ENCODE measurements at places on chromosomes 12 and 14. TPM values are rescaled to one million over a fixed set of nuclear protein-coding genes. Genes with fewer than 3 reads are reported as not detected.

GRCh38 chr12:96483116-96483515 is 6.3 kb upstream of the CFAP54 start:
- DNase-seq: no peak

DNA sequence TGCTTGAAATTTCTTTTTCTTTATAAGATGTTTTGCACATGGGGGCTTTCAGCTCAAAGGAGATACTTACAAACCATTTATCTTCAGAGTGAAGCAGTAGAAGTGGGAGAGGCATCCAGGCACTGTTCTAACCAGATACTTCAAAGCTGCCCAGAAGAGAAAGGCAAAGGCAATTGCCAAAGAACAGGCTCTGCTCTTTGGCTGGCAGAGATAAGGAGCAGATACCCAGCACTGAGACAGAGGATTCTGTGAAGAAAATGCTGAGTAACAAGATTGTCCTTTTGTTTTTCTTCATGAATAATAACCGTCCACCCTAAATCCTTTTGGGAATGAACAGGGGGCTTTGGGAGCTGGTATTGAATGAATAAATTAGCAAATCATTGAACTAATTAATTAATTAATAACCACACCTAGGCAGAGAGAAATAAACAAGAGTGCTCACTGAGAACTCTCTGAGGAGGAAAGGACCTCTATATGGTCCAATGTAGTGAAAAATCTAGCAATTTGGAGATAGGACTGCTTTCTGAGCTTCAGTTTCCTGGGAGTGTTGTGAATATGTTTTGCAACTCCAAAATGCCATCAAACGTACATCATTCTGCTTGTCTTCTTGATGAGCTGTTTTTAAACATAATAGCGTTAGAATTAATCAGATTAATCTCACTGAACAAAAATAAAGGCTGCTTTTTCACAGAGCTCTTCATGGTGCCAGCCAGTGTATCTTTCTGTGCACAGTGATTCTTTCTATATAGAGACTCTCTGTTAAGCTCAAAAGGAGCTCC is 192.8 kb upstream of the AMIGO2 start:
- no peak for DNase-seq

DNA sequence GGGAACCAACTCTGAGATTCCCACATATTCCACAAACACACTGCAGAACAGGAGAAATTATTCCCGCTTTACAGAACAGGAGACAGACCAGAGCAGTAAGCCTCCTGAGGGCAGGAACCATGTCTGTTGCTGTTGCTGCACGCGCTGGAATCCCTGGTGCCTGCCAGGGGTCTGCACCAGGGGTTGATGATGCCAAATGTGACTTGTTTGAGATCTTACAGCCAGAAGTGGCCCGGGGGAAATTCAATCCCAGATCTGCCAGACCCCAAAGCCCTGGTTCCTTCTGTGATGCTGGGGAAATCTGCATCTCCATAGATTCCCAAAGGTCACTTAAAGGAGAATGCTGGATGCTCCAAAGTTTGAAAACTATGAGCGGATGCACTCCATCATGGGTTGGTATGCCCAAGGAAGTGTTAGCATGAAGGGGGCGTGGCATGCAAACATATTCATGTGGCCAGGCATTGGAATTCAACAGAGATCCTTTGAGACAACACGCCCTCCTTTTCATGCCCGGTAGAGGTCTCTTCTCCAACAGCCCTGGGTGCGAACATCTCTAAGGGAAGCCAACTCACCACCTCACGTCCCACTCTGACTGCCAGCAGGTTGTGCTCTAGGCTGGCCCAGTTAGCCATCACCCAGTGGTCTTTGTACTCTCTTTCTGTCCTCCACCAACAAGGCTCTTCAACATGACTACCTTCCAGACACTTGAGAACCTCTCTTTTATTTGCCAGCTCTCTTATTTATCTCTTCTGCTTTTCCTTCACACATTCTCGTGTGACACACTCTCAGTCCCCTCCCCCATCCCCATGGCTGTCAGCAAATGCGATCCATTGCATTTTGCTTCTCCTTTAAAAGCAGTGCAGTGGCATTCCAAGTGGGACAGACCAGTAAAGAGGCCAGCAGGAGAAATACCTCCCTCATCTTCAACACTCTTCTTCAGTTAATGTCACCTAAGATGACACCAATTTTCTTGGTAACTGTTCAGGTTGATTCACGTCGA is 131.3 kb downstream of the ZFP36L1 start:
- no peak for DNase-seq

- DNase-seq: no peak
Observed at GRCh38 chr12:12979126-12979525, 20.9 kb downstream of the HEBP1 start.

DNA sequence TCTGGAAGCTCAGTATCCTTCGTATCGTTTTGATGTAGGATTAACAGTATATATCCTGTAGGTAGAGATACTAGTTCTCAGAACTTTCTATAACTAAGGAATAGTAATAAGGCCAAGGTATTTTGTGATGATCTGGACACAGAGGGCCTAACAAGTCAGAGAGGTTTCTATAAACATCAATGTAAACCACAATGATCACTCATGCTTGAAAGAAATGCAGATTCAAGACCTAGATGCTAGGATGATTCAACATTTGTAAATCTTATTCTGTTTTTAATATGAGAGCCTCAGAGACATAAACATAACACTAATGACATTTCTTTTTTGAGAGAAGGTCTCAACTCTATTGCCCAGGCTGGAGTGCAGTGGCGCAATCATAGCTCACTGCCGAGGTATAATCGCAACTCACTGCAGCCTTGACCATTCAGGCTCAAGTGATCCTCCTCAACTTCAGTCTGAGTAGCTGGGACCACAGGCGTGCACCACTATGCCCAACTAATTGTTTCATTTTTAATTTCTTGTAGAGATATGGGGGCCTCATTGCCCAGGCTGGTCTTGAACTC is 16.2 kb downstream of the SUPT16H start:
- DNase-seq: no peak

DNA sequence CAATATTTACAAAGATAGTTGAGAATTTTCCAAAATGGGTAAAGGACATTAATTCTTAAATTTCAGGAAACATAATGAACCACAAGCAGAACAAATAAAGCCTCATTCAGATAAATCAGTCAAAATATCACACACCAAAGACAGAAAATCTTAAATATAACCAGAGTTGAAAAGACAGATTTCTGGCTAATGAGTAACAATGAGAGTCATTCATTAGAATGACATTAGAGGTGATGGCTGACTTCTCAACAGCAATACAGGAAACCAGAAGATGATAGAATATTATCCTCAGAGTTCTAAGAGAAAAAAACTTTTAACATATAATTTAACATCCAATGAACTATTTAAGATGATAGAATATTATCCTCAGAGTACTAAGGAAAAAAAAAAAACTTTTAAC is 124.2 kb downstream of the DENND5B start:
- DNase-seq: no peak

- DNase-seq: no peak
Observed at GRCh38 chr12:14554281-14555007, 13.2 kb downstream of the PLBD1 start.

GRCh38 chr14:61478971-61479473 is 157.6 kb downstream of the PRKCH start:
- DNase-seq: no peak

The KLRF1 gene
- not detected for total RNA-seq

DNA sequence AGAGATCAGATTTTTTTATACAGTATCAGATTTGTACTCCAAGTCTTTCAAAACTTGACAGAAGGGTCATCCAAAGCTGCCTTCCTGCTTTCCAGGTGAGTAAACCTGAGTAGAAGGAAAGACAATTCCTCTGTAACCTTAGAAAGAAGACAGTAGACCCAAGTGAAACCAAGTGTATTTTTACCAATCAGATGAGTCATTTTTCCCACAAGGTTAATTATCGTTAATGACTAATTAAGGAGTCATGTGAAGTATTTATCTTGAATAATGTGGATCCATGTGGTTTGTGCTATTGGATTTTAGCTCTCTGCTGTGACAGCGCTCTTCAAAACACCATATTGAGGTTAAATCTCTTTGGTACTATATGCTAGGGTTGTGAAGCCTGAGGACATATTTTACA is 74.0 kb upstream of the PELI2 start:
- no peak for DNase-seq

The CLEC9A gene
- not detected for total RNA-seq

GRCh38 chr12:15801770-15802744 is 12.9 kb upstream of the EPS8 start:
- DNase-seq: no peak

GRCh38 chr14:55136885-55137786 is 8.1 kb downstream of the LGALS3 start:
- DNase-seq: no peak

- DNase-seq: no peak
Observed at GRCh38 chr14:89667983-89668382, 250.9 kb upstream of the FOXN3 start.

The PKP2 gene
- total RNA-seq: 0.11 TPM

GRCh38 chr12:123889848-123890535 is 82.6 kb downstream of the CCDC92 start:
- no peak for DNase-seq

The TTC6 gene
- total RNA-seq: not detected

The GDF3 gene
- total RNA-seq: not detected

The AREL1 gene
- total RNA-seq: 40.0 TPM

DNA sequence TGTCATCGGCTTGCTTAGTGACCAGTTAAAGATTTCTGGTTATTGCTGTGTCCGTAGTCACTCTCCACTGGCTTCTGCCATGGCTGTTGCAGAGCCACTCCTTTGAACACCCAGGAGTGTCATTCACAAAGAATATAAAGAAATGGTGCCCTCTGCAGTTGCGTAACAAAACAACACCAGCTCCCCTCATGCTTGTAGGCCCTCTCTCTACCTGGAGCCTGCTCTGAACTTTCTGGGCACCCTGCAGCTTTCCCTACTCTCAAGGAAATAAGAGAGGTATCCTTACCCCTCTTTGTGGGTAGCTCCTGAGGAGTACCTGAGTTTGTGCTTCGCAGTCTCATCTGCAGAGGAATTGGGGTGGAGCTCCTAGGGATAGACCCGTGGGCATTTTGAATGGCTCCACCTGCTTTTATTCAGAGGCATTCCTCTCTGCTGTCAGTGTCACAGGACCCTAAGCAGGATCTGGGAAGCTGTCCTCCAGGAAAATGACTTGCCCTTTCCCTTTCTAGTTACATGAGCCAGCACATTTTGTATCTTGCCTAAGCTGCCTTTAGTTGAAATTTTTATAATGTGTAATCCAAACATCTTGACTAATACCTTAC is 97.2 kb upstream of the TMEM260 start:
- no peak for DNase-seq

The SYNE3 gene
- total RNA-seq: 40.1 TPM

DNA sequence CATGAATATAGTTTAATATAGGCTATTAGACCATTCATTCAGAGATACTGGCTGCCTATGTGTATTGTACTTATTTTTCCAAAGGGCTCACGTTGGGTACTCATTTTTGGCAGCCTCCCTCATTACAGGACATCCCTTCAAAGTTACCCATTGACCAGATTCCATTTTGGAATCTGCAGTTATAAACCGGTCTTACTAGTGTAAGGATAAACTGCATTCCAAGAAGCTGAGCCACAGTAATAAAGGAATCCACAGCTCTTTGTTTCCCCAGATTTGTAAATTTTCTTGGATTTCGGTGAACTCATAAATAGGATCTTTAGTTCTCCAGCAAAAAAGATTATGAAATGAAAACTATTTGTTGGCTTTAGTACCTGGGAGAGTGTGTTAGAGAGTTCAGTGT is 18.9 kb upstream of the CFL2 start:
- no peak for DNase-seq

- DNase-seq: peak; percentile 68
Observed at GRCh38 chr12:75334384-75335030, at the start of gene GLIPR1L1. GLIPR1L1 (plus strand) TSS chr12:75334670; CDS start chr12:75334729, 59 bp downstream.

GRCh38 chr14:31307618-31308017 is 100.0 kb upstream of the HECTD1 start:
- no peak for DNase-seq

The VSIG10 gene
- 9.6 TPM for total RNA-seq

- no peak for DNase-seq
Observed at GRCh38 chr14:86221000-86221399, 691.1 kb downstream of the FLRT2 start.

DNA sequence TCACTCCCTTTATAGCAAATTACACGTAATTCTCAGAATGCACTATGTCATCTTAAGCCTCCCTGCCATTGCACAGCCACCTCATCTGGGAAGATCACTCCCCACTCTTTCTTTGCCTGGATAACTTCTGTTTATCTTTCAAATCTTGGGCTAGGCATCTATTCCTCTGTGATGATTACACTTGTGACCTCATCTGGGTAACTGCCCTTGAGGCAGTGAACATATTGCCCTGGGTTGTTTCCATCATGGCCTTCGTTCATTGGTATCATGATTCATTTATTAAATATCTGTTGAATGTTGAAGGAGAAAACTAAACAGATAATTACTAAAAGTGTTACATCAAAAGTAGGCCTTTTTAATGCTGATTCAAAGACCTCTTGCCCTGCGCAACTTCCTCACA is 26.2 kb upstream of the PDE3A start:
- DNase-seq: no peak

The PTCSC3 gene
- total RNA-seq: not detected

- DNase-seq: no peak
Observed at GRCh38 chr12:13128291-13128965, 25.0 kb upstream of the GSG1 start.

DNA sequence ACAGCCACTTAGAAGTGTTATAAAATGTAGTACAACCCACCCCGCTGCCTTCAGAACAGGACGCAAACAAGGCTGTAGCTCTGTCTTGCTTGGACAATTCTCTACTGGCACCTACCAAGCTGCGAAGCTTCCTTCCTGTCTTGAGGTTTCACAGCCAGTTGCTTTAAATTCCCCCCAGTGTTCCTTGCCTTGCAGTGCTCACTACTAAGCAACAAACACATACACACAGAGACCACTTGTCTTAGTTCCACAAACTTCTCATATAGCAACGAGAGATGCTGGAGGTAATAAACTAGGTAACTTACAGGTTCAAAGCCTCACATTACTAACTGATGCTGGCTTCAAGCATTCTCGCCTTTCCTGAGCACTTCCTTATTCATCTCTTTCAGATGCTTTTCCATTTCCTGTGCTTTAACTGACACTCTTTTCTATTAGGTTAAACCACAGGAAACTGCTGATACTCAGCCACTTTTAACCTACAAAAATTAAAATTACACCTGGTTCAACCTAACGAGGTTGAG is 91.5 kb upstream of the PTGDR start:
- DNase-seq: no peak

- DNase-seq: no peak
Observed at GRCh38 chr14:91931478-91932088, 15.9 kb downstream of the FBLN5 start.

DNA sequence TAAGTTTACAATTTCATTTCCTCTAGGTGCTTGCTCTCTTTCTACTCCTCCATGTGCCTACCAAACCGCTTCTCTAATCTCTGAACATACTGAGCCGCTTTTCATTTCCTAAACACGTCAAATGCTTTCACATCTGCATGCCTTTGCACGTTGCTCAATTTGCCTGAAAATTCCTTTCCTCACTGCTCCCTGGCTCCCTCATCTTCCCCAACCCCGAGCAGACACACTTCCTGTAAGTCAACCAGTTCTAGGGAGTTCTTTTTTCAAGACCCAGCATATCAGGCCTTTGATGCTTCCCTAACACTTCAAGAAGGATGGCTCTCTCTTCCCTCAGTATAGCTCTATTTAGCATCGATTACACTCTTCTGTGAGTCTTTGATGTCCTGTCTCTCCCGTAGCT is 50.3 kb downstream of the LMO3 start:
- DNase-seq: no peak

The SLC4A8 gene
- total RNA-seq: 1.6 TPM
